ENCODE measurements at places on chromosomes 4 and X.

GRCh38 chr4:129453524-129454200 is 357.7 kb downstream of the C4orf33 start:
- DNase-seq, result no peak

- DNase-seq, result no peak
Observed at GRCh38 chrX:17635231-17635630, 102.1 kb upstream of the SCML1 start.

- no peak for DNase-seq
Observed at GRCh38 chr4:173076903-173077634, 91.5 kb upstream of the GALNT7 start.

GRCh38 chr4:74544655-74545361 is 99.9 kb downstream of the AREG start:
- no peak for DNase-seq

DNA sequence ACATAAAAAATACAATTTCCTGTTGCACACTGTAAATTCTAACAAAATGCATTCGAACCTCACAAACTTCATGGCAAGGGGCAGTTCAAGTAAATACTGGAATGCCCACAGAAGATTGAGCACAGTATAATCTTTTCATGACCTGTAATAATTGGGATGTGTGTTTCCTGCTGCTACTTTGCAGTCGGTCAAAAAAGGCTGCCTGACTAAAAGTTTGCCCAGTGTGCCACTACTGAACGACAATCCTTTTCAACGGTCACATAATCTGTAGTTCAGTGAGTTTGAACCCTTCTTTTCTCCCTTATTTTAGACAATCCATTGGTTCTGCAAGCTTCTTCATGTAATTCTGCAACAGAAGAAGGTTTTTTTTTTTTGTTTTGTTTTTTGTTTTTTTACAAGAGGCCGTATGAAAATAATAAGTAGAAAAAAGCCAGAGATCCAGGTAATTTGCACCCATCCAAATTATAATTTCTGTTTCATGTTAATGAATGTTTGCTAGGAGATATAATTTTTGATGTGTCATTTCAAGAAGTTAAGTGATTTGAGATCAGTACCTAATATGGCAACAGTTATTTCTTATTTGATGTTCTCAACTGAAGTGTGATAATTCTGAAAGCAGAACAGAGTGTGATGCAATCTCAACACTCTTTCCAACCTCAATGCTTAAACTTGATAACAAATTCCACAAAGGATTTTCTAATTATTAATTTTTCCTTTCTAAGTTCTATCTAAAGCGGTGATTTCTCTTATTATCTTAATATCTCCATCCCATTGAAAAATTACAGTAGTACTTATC is 237.6 kb downstream of the FSTL5 start:
- no peak for DNase-seq

Data from tibial artery (tissue), 4 donors.